Endodermal cell (in vitro differentiated cells): ENCODE measurements at places on chromosomes 7 and 10.

DNA sequence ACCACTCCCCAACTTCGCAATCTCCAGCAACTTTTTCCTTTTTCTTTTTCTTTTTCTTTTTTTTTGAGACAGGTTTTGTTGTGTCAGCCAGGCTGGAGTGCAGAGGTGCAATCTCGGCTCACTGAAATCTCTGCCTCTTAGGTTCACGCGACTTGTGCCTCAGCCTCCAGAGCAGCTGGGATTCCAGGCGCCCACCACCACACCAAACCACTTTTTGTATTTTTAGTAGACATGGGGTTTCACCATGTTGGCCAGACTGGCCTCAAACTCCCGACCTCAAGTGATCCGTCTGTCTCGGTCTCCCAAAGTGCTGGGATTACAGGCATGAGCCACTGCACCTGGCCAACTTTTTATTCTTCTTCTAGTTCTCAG, 55.0 kb downstream of the KIAA1549 start:
- DNase-seq = no peak

DNA sequence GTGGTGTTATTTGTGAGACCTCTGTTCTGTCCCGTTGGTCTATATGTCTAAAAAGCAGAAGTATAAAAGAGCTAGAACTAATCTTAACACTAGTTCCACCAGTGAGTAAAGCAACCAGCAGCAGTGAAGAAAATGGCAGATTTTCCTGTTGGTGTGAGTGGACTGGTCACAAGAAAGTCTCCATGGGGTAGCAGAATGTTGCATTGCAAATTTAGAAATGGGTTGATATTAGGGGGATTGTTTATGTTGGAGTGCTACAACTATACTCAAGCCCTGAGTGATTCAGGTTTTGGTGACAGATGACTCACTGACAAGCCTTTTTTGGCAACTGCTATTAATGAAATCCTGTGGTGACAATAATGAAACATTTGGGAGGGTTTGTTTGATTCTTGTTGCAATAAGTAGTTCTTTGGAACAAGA, 5.6 kb downstream of the AVL9 start:
- DNase-seq = no peak

- DNase-seq = no peak
These were observed 15.9 kb upstream of the CDK13 start for GRCh38 chr7:39934132-39934531.

DNA sequence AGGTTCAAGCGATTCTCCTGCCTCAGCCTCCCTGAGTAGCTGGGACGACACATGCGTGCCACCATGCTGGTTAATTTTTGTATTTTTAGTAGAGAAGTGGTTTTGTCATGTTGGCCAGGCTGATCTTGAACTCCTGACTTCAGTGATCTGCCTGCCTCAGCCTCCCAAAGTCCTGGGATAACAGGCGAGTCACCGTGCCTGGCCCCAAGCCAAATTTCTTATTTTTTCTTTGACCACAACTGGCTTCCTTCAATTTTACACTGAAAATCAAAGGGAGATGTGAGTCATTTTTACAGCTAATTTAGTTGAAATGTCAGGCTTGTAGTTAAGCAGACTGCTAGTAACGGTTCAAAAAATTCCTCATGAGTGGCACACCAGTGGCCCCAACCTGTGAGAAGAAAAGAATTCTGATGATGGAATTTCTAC, 7.8 kb downstream of the RNF216 start:
- no peak for DNase-seq

GRCh38 chr10:66723608-66724400, 202.0 kb upstream of the LRRTM3 start:
- no peak for DNase-seq
